Stimulated activated CD4-positive, alpha-beta T cell treated with anti-CD3 and anti-CD28 coated beads, Interleukin-1b, Interleukin-23, amount 100 ng/mL, for 1 hour (primary cell): ENCODE measurements at places on chromosomes 13 and 19.

- no peak for DNase-seq
Observed at GRCh38 chr19:23882493-23882892, 32.2 kb upstream of the ZNF726 start.

- peak; percentile 90 for DNase-seq
Observed at GRCh38 chr19:11242864-11243797, 3.7 kb downstream of the ANGPTL8 start.

DNA sequence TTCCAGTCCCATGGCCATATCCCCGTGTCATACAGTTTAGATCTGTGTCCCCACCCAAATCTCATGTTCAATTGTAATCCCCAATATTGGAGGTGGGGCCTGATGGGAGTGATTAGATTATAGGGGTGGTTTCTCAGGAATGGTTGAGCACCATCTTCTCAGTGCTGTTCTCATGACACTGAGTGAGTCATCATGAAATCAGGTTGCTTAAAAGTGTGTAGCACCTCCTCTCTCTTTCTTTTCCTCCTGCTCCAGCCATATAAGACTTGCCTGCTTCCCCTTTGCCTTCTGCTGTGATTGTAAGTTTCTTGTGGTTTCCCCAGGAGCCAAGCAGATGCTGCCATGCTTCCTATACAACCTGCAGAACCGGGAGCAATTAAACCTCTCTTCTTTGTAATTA, 197.8 kb downstream of the NALCN start:
- DNase-seq: no peak

GRCh38 chr13:85313761-85314503, 485.3 kb downstream of the SLITRK6 start:
- no peak for DNase-seq

GRCh38 chr13:78468621-78469020, 134.7 kb downstream of the POU4F1 start:
- DNase-seq: no peak

GRCh38 chr13:99199541-99200431, 868 bp upstream of the UBAC2 start:
- DNase-seq: no peak

DNA sequence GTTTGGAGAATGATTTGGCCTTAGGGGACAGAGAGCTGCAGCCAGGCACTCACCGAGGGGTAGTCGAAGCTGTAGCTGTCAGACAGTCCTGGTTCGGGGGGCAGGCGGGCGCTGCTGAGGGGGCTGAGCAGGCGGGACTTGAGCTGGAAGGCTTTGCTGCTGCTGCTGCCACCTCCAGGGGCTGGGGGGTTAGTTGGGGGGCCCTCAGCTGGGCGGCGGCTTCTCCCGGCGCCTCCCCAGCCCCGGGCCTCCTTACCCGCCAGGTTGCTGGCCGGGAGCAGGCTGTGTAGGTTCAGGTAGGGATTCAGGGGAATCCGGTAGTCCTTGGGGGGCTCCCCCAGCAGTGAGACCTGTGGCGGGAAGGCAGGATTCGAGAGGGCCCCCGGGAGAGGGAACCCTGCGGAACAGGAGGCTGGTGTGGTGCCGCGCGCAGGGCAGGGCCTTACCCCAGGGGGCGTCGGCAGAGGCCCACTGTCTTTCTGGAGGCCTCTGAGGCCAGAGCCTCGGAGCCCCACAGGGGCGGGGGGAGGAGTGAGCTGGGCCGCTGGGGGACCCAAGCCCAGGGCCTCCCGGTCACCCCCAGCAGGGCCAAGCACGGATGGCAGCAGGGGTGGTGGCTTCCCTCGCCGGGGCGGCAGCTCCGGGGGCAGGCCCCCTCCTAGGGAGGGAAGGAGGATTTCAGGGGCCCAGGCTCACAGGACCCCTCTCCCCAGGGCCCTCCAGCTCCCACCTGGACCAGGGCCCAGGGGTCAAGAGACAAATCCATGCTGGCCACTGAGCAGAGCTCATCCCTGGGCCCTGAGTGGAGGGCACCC, 5.0 kb upstream of the FDX2 start:
- no peak for DNase-seq

GRCh38 chr13:114109641-114110041, 22.8 kb downstream of the RASA3 start:
- DNase-seq: no peak

GRCh38 chr13:27605610-27606200, 14.6 kb downstream of the LNX2 start:
- no peak for DNase-seq

GRCh38 chr13:90926459-90926858, 421.0 kb upstream of the MIR17HG start:
- DNase-seq: no peak

- DNase-seq: no peak
Observed at GRCh38 chr19:6521718-6522646, 8.8 kb upstream of the TNFSF9 start.

GRCh38 chr19:35512831-35513627, 420 bp downstream of the DMKN start:
- DNase-seq: no peak

- DNase-seq: no peak
Observed at GRCh38 chr19:29665826-29666577, 741 bp downstream of the PLEKHF1 start.

DNA sequence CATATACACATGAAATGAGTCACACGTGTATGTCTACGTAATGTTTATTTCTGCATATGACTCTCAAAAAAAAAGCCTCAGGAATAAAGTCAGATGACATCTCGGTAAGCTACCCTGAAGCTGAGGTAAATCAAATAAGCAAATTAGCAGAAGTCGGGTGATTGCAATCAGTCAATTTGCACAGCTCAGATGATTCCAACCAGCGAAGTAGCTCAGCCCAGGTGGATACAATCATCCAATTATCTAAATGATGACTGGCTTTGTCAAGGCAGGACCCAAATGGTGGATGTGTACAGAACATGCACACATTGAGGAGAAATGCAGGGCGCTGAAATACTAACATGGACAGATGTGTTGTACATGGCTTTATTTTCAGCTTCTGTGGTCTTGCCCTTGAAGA, 148.5 kb downstream of the ZNF486 start:
- DNase-seq: no peak

- no peak for DNase-seq
Observed at GRCh38 chr13:73722120-73722519, 412.1 kb downstream of the KLF12 start.

GRCh38 chr13:90534617-90535370, 812.7 kb upstream of the MIR17HG start:
- no peak for DNase-seq

GRCh38 chr13:92827503-92827902, 399.1 kb upstream of the GPC6 start:
- no peak for DNase-seq

DNA sequence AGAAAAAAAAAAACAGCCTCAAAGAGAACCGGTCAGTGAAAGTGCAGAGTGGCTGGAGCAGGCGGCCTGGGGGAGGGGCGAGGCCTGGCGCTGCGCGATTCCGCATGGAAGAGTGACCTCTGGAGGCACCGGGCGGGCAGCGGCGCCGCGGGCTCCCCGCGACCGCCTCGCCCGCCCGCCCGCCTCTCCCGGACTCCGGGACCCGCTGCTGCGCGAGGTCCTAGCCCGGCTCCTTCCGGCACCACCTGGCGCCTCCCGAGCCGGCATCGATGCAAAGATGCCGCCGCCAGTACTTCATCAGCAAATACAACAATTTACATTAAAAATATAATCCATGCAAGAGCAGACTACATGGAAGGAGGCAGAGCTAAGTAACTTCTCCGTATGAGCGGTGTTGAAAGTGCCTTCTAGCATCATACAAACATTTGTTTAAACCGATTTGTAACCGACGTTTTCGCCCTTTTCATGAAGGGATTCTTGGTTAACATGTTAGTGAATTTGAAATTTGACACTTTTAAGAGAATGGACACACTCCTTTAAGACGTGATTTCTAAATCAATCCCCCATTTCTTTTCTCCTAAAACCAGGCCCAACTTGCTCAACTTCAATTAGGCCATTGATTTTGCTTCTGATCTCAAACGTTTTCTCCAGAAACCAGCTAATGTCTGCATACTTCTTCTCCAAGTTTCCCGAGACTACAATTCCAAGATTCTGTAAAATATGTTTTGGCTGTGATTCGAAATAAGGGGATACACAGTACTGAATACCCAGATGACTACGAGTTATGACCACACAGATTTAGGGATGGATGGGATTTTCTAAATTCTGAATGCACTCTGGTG, 2.1 kb downstream of the EFNB2 start:
- DNase-seq: no peak

DNA sequence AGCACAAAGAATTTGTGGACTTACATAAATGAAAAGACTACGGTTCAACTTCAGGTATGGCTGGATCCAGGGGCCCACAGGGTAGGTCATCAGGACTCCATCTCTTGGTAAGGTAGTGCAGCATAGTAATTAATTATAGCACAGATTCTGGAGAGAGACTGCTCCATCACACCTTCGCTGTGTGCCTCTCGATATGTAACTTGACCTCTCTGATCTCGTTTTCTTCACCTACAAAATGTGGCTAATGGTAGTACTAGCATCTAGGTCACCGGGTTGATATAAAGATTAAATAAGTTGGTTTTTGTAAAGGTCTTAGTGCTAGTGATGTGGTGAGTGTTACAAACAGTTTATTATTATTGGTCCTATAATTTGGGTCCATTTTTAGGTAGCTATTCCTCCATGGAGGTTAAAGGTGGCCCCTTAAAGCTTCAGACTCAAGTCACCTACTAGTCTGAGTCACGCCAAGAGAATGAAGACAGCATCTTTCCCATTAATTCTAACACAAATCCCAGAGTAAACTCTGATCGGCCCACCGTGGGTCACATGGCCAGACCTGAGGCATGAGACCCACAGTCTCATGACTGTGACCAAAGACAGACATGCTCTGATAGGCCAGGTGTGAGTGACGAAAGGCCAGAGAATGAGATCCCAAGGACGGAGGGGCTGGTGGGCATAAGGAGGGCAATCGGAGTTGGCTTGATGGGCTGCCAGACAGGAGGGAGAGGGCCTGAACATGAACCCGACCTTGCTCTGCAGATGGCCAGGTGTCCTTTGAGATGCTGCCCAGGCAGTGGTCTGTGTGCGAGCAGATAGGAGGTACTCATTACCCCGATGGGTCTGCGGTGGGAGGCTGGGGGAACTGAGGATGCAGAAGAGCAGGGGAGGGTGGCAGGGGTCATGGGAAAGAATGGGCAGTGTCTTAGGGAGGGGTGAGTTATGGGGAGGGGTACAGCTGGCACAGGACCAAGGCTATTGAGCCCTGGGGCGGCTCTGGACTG, 18.3 kb upstream of the PSMD8 start:
- DNase-seq: no peak

- DNase-seq: no peak
Observed at GRCh38 chr19:24029941-24030636, 56.9 kb upstream of the ZNF254 start.

GRCh38 chr13:27920677-27921420, 1.0 kb downstream of the PDX1 start:
- DNase-seq: no peak

GRCh38 chr13:26539738-26540292, 17.7 kb upstream of the WASF3 start:
- no peak for DNase-seq

- no peak for DNase-seq
Observed at GRCh38 chr13:39655041-39655568, 357 bp upstream of the COG6 start.

GRCh38 chr19:29001597-29002245, 211.2 kb downstream of the UQCRFS1 start:
- DNase-seq: no peak

DNA sequence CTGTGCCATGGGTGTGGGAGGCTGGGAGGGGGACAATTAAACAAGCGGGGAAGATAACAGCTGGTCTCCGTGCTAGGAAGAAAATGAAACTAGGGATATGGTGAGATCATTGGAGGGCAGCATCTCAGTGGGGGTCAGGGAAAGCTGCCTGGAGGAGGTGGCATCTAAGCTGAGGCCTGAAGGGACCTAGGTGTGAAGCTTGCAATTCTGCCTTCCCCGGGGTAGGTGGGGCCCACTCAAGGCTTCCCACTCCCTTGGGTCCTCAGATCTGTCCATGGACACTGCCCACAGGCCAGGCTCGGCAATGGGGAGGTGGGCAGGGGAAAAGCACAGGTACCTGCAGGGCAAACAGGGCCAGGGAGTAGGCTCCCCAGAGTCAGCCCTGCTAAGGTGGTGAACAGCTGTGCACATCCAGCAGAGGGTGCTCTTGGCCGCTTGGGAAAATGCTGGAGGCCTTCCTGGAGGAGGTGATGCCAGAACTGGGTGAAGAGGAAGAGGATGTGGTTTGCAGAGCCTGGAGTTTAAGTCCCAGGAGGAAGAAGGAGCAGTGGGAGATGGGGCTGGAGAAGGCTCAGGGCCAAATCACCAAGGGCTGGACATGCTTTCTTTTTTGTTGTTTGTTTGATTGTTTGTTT, 25.7 kb upstream of the CCNE1 start:
- no peak for DNase-seq

DNA sequence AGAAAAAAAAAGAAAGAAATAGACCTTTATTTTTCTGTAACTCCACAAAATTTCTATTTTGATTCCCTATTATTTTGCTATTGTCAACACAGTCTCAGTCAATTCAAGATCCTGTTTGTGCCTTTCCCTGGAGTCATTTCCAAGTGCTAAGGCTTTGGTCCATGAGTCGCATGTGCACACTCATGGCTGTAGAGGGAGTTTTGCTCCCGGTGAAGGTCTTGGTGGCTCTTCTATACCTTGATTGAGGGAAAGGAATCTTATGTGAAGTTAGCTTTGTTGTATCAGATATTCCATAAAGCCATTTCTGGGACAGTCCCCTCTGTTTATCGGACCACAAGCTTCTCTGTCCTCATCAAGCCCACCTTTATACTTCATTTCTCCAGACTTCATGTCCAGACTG, 58.7 kb upstream of the ALOX5AP start:
- no peak for DNase-seq

DNA sequence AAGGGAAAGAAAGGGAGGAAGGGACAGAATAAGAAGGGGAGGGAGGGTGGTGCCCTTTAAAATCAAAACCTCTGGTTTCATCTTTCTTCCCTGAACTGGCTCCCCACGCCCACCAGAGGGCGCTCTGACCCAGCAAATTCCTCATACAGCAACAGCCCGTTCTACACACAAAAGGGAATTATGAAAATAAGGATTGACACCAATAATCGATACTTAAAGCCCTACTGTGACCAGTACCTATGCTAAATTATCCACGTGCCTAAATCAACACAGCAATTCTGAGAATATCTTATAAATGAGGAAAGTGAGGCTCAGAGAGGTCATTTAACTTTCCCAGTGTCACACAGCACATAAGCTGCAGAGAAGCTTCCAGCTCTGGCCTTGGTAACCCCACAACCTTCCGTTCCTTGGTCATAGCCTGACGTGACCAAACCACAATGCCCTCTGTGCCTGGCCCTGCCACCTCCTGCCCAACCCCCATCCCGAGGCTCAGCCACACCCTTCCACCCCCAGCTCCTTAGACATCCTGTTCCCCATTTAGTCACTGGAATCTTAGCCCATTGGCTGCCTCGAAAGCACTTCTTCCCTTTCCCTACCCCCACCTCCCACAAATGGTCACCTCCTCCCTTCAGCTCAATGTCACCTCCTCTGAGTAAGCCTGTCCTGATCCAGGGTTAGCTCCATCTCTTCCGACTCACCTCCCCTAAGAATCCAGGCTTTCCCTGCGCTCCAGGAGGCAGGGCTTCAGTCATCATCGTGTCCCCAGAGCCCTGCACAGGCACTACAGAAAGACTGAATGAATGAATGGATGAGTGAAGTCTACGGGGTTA, 34.2 kb upstream of the PNMA8B start:
- peak; percentile 62 for DNase-seq
